ENCODE measurements at places on chromosomes 1 and 21.

- no peak for DNase-seq
Observed at GRCh38 chr1:231757101-231757404, 130.5 kb downstream of the DISC1 start.

DNA sequence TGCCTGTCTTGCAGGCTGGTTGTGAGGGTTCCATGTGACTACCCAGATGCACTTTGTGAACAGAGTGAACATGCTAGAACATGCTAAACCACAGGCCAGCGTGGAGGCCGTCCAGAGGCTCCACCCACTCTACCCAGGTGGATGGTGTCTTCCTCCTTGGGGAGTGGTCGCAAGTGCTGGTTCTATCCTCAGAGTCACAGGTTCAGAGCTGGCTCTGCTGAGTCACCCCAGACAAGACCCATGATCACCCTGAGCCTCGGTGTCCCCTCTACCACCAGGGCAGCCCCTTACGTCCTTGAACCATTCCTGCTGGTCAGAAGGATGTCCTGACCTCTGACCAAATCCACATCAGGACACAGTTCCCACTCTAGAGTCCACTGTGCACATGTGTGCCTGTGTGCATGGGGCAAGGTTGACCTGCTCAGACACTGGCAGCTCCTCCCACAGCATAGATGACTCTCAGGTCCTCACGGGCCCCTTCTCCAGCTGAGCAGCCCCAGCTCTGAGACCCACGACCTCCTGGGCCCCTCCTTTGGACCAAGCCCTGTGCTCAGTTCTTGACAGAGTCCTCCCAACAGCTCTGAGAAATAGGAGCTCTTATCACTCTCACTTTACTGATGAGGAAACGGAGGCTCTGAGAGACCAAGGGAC is 391.8 kb downstream of the MATN1 start:
- no peak for DNase-seq

- no peak for DNase-seq
Observed at GRCh38 chr1:21818656-21819055, 6.6 kb downstream of the LDLRAD2 start.

GRCh38 chr1:231040800-231041718 is 1.0 kb upstream of the FAM89A start:
- no peak for DNase-seq

GRCh38 chr1:36386265-36387140 is 779 bp upstream of the STK40 start:
- peak; percentile 71 for DNase-seq

- DNase-seq = no peak
Observed at GRCh38 chr1:236103059-236103458, 38.2 kb upstream of the NID1 start.

GRCh38 chr1:68812333-68812732 is 315.5 kb upstream of the DEPDC1 start:
- DNase-seq = no peak

Data from NCI-H1930 (cell line).